CD4-positive, alpha-beta T cell treated with Interleukin-12 subunit alpha and Interleukin-12 subunit beta, for 1 hour (primary cell): ENCODE measurements at places on chromosomes 16 and 17.

- DNase-seq: no peak
Observed at GRCh38 chr17:72462407-72462806, 341.6 kb downstream of the SOX9 start.

DNA sequence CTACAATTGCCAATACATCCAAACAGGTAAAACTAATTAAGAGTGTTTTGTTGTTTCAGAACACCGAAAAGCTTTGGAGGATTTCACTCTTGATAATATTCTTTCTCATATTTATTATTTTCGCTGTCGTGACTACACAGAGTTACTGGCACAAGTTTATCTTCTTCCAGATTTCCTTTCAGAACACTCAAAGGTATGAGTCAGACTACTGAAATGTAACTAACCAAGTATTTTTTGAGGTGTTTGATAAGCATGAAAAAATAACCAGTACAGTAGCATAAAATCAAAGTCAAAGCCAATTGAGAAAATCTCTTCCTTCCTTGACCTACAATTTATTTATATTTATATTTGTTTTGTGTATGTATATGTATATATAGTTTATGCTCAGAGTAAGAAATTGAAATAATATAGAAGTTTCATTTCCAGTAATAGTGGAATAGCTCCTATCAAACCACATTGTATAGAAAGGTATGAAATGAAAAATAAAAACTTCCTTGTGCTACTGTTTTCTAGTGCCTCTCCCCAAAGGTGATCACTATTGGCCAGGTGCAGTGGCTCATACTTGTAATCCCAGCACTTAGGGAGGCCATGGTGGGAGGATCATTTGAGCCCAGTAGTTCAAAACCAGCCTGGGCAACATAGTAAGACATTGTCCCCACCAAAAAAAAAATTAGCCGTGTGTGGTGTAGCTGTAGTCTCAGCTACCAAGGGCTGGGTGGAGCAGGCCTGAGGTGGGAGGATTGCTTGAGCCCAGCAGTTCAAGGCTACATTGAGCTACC is 10.9 kb downstream of the RAD51C start:
- no peak for DNase-seq

- DNase-seq: no peak
Observed at GRCh38 chr17:15351925-15352324, 10.5 kb upstream of the TEKT3 start.

DNA sequence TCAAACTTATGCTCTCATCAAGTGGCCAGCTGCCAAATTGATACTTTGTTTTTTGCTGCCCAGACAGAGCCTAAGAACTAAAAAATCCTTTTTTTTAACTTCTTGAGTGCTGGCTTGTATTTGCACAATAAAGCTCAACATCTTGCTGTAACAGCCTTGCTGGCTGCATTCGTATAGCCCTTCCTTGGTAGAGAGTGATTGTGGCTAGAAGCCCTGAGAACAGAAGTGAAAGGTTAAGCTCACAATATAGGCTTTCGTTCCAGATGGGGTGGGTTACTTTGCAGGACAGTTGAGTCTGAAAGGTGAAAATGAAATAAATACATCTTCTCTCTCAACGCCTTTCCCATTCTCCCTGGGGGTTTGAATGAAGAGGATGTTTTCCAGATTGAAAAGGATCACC is 278.8 kb downstream of the HS3ST3B1 start:
- DNase-seq: no peak
